T1000 (cell line): ENCODE measurements at places on chromosomes 16 and 17.

DNA sequence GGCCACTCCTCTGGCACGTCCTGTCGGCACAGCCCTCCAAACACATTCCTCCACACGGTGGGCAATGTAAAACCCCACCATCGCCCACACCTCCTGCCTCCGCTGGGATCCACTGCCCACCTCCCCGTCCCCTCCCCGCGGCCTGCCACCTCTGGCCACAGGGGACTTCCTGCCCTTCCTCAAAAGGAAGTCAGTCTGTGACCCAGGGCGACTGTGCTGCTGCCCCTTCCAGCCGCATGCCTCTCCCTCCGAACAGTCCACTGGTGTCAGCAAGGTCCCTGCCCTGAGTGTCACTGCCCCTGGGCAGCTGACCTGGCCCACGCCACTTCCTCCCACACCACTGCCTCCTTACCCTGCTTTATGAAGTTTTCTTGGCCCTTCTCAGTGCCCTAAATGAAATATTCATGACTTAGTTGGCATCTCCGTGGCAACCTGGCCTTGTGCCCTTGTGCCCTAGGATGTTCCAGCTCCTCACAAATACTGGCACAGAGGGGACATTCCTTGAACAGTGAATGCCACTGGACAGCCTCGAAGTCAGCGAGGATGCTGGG is 2.0 kb downstream of the PLD6 start:
- DNase-seq: no peak

- no peak for DNase-seq
These were observed 5.2 kb upstream of the HS3ST3B1 start for GRCh38 chr17:14295676-14296075.

GRCh38 chr17:39634384-39634871 is 2.5 kb upstream of the STARD3 start:
- peak; percentile 11 for DNase-seq

DNA sequence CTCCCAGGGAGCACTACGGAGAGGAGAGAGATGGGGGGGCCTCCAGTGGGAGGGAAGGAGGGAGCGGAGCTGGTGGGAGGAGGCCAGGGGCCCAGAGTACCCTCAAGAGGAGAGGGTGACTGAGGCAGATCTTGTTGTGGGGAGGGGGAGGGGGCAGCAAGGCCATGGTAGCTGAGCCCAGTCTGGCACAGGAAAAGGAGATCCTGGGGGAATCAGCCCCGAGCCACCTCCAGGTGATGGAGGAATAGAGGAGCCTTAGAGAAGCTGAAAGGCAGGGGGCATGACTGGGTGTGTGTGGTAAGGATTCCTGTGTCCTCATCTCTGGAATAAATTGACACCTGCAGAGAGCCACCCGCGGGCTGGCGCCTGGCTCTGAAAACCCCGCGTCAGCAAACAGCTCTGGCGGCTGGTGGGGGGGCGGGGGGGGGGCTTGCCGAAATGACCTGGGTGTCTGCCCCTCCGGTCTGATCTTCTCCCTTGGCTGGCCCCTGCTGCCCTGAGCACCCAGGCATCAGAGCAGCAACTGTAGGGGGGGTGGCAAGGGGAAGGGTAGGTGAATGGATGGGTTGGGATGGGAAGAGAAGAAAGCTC is 1.3 kb upstream of the NLGN2 start:
- no peak for DNase-seq

GRCh38 chr17:77441130-77441920 is 300.6 kb downstream of the SEC14L1 start:
- DNase-seq: no peak

DNA sequence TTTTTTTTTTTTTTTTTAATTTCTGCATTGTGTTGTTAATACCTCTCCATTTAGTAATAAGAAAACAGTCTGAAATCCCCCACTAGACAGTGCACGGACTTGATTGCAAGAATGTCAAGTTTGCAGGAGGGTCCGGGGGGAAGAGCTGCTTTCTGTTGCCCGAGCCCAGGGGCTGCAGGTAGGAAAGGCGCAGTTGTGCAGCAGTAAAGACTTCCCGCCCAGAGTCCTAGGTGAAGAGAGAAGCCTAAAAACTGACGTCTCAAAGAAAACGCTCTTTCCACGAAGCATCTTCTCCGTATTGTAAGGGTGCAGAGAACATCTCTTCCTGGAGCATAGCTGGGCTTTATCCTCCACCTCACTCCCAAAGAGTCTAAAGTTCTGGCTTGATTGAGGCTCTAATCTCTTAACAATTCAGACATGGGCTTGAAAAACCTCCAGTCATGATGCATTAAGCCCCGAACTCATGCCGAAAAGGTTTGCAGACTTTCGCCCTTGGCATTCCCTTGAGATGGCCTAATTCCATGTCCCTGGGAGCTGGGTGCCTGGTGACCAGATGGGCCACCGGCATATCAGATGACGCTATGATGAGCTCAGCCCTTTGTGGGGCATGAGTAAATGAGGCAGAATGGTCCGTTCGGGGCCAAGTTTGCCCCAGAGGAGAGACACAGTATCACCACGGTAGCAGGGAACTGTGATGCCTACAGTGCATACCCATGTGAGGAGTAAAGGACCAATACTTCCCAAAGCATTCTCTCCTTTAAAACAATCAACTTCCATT is 436.2 kb upstream of the ZFHX3 start:
- no peak for DNase-seq

- no peak for DNase-seq
These were observed 276.5 kb downstream of the XYLT1 start for GRCh38 chr16:17194190-17194780.

DNA sequence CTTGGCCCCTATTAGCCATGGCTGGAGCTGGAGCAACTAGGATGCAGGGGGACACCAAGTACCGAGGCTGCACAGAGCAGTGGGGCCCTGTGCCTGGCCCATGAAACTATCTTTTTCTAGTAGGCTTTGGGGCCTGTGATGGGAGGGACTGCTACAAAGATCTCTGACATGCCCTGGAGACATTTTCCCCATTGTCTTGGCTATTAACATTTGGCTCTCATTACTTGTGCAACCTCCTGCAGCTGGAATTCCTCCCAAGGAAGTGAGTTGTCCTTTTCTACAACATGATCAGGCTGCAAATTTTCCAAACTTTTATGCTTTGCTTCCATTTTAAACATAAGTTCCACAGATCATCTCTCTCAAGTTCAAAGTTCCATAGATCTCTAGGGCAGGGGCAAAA is 174.7 kb upstream of the ANKFN1 start:
- no peak for DNase-seq

DNA sequence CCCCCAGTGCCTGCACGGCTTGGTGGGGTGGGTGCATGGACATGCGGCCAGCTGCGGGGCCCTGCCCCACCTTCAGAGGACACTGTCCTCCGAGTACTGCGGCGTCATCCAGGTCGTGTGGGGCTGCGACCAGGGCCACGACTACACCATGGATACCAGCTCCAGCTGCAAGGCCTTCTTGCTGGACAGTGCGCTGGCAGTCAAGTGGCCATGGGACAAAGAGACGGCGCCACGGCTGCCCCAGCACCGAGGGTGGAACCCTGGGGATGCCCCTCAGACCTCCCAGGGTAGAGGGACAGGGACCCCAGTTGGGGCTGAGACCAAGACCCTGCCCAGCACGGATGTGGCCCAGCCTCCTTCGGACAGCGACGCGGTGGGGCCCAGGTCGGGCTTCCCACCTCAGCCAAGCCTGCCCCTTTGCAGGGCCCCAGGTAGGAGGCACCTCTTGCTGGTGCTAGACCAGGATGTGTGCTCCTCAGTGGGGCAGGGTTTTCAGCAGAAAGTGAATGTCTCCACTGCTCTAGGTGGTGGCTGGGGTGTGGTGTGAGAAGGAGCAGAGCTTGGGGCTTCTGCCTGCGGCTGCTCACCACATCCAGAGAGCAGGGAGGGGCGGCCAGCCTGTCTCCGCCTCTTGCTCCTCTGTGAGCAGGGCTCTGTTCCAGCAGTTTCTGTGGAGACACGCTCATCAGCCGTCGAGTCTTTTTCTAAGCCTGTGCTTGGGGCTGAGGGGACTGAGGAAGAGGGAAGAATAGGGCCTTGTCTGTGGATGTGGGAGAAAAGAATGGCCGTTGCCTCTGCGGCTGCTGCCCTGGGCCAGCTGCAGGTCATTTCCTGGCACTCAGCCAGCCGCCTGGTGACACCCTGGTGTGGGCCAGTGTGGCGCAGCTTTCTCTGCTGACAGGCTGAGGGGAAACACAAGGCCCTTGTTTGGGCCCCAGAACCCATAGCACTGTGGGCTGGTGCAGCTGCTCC is 2.2 kb downstream of the ZNF276 start:
- DNase-seq: no peak
